ENCODE measurements at places on chromosomes 3 and 15. TPM values are rescaled to one million over a fixed set of nuclear protein-coding genes. Genes with fewer than 3 reads are reported as not detected.

DNA sequence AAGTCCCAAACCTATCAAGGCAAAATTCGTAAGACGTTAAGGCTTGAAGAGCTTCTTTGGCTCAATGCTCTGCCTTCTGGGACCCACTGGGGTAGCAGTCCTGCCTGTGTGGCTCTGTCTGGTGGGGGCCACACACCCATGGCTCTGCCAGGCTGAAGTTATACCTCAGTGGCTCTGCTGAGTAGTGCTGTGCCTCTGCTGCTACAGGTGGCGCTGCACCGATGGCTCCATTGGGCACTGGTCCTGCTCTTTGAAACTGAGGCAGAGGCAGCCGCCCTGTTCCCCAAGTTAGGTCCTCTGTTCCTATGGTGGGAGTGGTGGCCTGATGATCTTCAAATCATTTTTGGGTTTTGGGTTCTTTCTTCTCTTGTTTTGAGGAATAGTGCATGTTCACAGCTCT lies 68.0 kb upstream of the AP4E1 start:
- DNase-seq = no peak

GRCh38 chr3:185729337-185730055 lies 95.3 kb downstream of the IGF2BP2 start:
- no peak for DNase-seq

DNA sequence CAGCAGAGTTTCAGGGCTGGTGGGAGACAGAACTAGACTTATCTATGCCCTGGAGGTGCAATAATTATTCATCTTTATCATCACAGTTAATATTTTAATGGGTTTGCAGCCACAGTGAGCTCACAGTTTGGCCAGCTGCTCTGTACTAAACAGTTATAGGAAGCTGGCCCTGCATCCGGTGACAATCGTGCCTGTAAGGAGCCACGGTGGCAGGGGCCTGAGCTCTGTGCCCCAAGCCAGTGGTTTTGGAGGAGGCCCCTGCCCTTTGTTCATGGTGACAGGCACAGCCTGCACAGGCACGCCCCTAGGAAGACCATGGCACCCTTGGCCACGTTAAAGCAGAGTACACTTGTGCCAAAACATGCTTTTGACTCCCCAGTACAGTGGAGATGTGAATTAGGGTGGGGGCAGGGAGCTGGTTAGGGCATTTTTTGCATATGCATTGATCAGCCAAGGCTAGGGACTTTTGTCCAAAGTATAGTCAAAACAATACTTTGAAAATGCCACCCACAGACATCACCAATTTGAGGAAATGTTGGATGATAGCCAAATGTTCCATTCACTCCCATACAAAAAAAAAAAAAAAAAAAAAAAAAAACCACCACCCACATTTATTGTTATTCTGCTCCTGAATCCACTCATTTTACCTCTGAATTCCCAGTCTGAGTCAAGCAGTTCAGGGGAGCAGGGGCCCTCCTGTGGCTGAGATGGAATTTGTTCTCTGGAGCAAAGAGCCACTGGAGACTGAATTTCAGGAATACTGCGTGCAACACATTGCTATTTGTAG lies 3.4 kb upstream of the RFTN1 start:
- DNase-seq = no peak

DNA sequence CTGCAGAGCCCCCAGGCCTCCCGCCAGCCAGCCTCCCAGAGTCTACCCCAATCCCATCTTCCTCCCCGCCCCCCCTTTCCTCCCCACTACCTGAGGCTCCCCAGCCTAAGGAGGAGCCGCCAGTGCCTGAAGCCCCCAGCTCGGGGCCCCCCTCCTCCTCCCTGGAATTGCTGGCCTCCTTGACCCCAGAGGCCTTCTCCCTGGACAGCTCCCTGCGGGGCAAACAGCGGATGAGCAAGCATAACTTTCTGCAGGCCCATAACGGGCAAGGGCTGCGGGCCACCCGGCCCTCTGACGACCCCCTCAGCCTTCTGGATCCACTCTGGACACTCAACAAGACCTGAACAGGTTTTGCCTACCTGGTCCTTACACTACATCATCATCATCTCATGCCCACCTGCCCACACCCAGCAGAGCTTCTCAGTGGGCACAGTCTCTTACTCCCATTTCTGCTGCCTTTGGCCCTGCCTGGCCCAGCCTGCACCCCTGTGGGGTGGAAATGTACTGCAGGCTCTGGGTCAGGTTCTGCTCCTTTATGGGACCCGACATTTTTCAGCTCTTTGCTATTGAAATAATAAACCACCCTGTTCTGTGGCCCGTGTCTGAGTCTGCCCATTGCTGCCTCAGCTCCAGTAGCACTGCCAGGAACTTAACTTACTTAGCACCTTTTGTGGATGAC lies 32.2 kb downstream of the PTPN23 start:
- no peak for DNase-seq

The ADGRG7 gene
- total RNA-seq = not detected

The ACVR2B gene
- 3.7 TPM for total RNA-seq
